ENCODE measurements at places on chromosomes 2 and 18. TPM values are rescaled to one million over a fixed set of nuclear protein-coding genes. Genes with fewer than 3 reads are reported as not detected.

CRYGA gene
- total RNA-seq = not detected

RAD51AP2 gene
- not detected for total RNA-seq

RMND5A gene
- 80.9 TPM for total RNA-seq

SERPINB3 gene
- total RNA-seq = 0.17 TPM

SANBR gene
- total RNA-seq = 27.4 TPM

MOGAT1 gene
- not detected for total RNA-seq

PIK3C3 gene
- total RNA-seq = 63.1 TPM

GPATCH11 gene
- 9.4 TPM for total RNA-seq

GFPT1 gene
- 32.5 TPM for total RNA-seq

STPG4 gene
- total RNA-seq = not detected

SEMA4F gene
- 5.0 TPM for total RNA-seq

DNPEP gene
- total RNA-seq = 67.7 TPM

ARL5A gene
- total RNA-seq = 134 TPM

SULT1C2 gene
- 0.05 TPM for total RNA-seq

ASXL3 gene
- total RNA-seq = 0.05 TPM

IL18RAP gene
- not detected for total RNA-seq

IL18R1 gene
- total RNA-seq = 1.4 TPM

C2orf72 gene
- total RNA-seq = under 0.01 TPM

CRYGC gene
- not detected for total RNA-seq

WNT10A gene
- total RNA-seq = under 0.01 TPM
